ENCODE measurements at places on chromosomes 2 and 18.

DNA sequence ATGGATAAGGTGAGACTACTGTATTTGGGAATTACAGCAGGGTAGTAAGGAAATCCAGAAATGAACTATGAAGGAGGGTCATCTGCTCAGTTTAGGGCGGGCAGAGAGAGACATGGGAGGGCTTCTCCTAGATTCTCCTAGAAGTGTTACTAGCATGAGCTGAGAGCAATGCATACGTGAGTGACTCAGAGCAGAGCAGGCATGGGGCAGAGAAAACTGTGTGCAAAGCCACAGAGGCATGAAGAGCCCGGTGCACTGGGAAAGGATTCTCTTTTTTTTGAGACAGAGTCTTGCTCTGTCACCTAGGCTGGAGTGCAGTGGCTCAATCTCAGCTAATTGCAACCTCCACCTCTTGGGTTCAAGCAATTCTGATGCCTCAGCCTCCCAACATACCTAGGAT, 116.2 kb downstream of the SOCS6 start:
- H3K27me3 ChIP-seq: no peaks in the 10 kb centered on the region
- H3K27ac ChIP-seq: no peak overlapping the region
- DNase-seq: no peak
- no peak overlapping the region for H3K4me3 ChIP-seq
- no peaks in the 10 kb centered on the region for H3K4me1 ChIP-seq
- H3K36me3 ChIP-seq: no peaks in the 10 kb centered on the region

GRCh38 chr18:59268127-59268720, 5.0 kb downstream of the RAX start:
- peaks cover 25% of the 10 kb centered on the region for H3K36me3 ChIP-seq
- peak overlapping the region; percentile 35 for H3K4me3 ChIP-seq
- H3K27ac ChIP-seq: no peak overlapping the region
- peaks cover 99% of the 10 kb centered on the region for H3K27me3 ChIP-seq
- peak; percentile 20 for DNase-seq

DNA sequence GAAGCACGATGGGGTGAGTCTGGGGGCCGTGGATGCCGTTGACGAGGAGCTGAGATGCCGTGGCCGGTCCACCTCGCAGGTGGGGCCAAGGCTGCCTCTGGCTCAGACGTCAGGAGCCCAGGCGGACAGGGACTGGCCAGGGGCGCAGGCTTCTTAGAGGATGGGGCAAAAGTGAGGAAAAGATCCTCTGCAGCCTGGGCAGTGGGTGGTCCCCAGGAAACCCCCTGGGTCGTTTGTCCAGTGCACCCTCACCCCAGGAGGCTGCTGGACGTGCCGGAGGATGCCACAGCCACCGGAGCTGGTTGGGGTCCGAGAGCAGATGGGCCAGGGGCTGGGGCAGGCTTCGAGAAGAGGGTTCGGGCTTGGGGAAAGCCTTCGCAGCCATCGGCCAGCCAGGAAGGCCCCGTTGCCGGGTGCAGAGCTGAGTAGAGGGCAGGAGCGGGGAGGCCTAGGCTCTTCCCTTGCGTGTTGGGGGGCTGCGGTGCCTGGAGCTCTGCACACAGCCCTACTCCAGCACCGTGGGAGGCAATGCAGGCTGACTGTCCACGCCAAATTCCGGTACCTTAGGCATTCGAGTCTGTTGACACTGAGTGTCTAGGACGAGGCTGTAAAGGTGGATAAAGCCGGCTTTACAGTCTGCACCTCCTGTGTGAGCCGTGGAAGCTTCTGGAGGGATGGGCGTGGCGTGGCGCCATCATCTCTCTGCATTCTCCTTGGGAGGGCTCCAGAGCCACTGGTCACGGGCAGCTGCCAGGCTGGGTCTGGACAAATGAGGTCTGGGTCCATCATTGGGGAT, 18.8 kb downstream of the GPC1 start:
- H3K4me1 ChIP-seq: peaks cover 71% of the 10 kb centered on the region
- H3K27me3 ChIP-seq: peaks cover 36% of the 10 kb centered on the region
- H3K36me3 ChIP-seq: no peaks in the 10 kb centered on the region

GRCh38 chr2:69202327-69202726, 184.7 kb downstream of the GFPT1 start:
- no peak overlapping the region for H3K4me3 ChIP-seq
- DNase-seq: no peak
- H3K27ac ChIP-seq: no peak overlapping the region
- no peaks in the 10 kb centered on the region for H3K4me1 ChIP-seq
- no peaks in the 10 kb centered on the region for H3K27me3 ChIP-seq

DNA sequence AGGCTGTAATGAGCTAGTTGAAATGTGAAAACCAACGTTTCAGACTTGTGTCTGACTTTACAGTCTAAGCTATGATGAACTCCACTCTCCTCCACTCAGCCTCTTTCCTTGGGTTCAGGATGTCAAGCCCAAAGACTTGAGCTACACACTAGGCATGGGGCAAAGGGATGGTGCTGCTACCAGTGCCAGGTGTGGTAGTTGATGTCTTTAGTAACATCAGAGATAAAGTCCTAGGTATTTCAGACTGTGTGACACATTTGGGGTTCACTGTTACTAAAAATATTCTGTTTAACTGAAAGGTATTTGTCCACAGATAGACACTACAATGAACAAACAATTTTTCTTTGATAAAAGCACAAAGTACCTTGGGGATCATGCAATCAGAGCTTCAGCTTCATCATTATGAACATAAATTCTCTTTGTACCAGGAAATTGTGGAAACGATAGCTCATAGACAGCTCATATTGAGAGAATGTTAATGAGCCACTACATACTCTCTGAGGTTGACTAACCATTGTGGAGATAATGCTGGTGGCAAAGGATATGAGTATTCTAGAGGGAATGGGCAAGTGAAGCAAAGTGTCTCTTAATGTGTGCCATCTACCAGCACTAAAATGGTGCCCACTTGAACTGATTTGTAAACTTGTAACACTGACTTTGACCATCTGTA, 253.7 kb upstream of the THUMPD2 start:
- H3K4me3 ChIP-seq: no peak overlapping the region
- no peak for DNase-seq
- no peak overlapping the region for H3K27ac ChIP-seq
- no peaks in the 10 kb centered on the region for H3K36me3 ChIP-seq
- H3K27me3 ChIP-seq: no peaks in the 10 kb centered on the region

Measured in neural progenitor cell (in vitro differentiated cells).